ENCODE measurements at places on chromosomes 5 and 9.
A peak's percentile ranks its signal among the peaks of the same experiment; 100 is the strongest.

- no peak for DNase-seq
Observed at GRCh38 chr5:136809382-136809781, 444.0 kb upstream of the TRPC7 start.

- peak; percentile 93 for DNase-seq
Observed at GRCh38 chr9:126056312-126057021, 270.2 kb upstream of the MVB12B start.

- DNase-seq, result no peak
Observed at GRCh38 chr5:134236318-134236717, 10.4 kb upstream of the PPP2CA start.

DNA sequence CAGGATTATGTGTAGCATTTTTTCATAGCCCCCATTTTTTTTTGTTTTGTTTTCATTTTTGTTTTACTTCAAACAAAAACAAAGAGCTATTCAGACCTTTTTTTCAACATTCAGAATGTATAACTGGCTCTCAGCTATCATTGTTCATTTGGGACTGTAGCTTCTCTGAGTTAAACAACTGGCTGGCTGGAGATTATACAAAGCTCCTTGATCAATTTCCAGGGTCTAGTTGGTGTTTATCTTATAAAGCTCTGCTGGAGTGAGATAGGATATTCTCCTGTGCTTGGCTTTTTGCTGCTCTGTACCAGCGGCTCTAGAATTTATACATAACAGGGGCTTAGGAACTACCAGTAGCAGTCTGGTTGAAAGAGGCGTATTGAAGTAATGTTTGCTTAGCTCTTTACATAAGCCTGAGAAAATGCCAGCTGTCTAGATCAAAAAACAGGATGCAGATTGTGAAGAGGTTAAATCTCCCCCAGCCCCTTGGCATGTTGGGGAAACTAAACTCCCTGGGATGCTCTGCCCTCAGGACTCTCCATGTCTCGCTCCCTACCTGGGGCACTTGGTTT lies 15.2 kb downstream of the GARNL3 start:
- DNase-seq, result peak; percentile 65

- no peak for DNase-seq
Observed at GRCh38 chr9:97572892-97573365, 60.2 kb downstream of the TSTD2 start.

DNA sequence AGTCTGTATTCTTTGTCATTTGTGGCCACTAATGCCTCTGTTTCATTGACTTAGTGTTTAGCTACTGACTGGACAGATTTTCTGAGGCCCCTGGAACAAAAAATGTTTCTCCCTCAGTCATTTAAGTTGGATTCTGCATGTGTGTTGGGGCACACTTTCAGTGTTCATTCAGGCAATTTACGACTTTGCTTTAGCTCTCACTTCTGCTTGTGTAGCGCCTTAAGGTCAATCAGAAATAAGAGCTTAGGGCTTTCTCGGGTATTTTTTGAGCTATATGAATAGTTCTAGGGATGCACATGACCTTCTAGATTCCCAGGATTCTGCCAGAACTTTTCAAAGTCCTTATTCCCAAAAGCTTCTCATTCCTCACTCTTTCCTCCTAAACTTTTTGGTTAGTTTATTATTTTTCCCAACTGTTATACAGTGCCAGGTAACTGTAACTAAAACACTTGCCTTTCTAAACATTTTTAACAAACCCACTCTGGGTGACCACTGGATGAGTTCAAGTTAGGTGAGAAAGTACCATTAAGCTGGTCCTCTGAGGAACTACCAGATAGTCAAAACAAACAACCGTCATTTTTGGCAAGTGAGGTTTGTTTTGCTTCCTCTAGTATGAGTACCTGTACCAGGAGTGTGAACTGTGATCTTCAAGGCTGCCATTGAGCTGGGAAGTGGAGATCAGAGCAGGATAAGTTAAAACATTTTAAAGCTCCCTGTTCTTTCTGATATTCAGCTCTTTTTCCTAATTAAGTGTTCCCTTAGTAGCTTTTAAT lies 571.3 kb upstream of the TLE4 start:
- no peak for DNase-seq

- DNase-seq, result no peak
Observed at GRCh38 chr5:109313127-109313526, 96.6 kb downstream of the PJA2 start.

GRCh38 chr5:121296356-121296755 lies 555.3 kb upstream of the FTMT start:
- no peak for DNase-seq

GRCh38 chr9:137176302-137177182 lies 4.7 kb upstream of the TMEM210 start:
- no peak for DNase-seq

DNA sequence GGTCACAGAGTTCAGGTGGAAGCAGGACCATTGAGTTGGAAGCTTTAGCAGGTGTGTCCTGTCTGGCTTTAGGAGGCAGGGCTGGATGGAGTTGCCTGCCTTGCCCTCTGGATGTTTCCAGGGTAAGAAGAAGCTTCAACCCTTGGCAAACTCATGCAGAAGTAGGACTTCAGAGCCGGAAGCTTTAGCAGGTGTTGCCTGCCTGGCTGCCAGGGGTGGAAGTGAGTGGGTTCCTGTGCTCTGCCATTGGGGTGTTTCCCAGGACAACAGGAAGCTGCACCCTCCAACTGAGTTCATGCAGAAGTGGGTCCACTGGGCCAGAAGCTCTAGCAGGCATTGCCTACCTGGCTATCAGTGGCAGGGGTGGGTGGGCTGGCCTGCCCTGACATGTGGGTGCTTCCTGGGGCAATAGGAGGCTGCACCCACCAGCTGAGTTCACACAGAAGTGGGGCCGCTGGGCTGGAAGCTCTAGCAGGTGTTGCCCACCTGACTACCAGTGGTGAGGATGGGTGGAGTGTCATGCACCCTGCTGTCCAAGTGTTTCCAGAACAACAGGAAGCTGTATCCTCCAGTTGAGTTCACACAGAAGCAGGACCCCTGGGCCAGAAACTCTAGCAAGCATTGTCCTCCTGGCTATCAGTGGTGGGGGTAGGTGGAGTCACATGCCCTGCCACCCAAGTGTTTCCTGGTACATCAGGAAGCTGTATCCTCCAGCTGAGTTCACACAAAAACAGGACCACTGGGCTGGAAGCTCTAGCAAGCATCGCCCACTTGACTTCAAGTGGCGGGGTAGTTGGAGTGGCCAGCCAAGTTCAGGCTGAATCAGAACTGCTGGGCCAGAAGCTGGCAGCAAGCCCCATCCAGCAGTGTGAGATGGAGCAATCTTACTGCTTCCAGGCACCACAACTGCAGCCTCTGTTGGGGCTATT lies 24.6 kb downstream of the LOX start:
- DNase-seq, result peak; percentile 9

- DNase-seq, result no peak
Observed at GRCh38 chr9:88852794-88853193, 138.5 kb upstream of the S1PR3 start.

DNA sequence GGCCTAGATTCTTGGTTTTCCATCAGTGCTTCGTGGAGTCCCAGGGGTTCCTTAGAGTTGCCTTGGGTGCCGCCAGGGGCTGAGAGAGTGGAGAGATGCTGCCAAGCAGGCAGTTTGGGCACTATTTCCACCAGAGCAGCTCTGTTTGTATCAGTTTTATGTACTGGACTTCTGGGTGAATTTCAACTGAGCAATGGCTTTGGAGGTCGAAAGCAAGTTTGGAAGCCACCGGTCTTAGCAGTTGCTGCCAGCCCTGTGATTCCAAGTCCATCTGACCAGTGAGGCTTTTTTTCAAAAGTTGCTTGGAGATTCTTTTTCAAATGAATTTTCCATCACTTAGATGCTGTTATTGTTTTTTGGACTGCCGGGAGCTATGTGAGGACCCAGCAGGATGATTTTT lies 68.5 kb downstream of the ANGPTL2 start:
- DNase-seq, result no peak

DNA sequence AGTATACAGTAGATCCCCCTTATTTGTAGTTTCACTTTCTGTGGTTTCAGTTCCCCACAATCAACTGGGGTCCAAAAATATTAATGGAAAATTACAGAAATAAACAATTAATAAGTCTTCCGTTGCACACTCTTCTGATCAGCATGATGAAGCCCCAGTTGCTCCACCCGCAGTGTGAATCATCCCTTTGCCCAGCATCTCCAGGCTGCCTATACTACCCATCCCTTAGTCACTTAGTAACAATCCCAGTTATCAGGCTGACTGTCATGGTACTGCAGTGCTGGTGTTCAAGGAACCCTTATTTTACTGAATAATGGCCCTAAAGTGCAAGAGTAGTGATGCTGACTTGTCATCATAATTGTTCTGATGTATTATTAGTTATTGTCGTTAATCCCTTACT lies 28.9 kb downstream of the SHC3 start:
- DNase-seq, result no peak
